ENCODE measurements at places on chromosomes 5 and 9.

DNA sequence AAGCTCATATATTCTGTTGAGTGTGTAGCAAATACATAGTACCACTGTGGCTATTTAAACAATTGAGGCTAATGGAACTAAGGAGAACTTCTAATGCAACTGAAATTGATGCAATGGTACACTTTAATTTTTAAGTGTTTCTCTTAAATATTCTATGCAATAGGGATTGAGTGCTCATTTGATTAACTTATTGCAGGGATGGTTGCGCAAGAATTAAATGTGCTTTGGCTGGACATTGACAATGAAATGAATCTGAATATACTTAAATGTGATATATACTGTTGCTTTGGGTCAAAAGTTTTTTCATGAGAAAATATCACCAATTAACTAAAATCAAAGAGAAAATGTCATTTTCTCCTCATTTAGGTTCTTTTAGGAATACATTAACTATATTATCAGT lies 227.1 kb downstream of the ARL15 start:
- DNase-seq: no peak

- DNase-seq: peak; percentile 58
Measured at GRCh38 chr5:172939611-172940267, 19.5 kb upstream of the RPL26L1 start.

GRCh38 chr9:18720691-18721090 lies 246.7 kb downstream of the ADAMTSL1 start:
- DNase-seq: no peak

GRCh38 chr5:42912184-42912798 lies 100.6 kb upstream of the SELENOP start:
- peak; percentile 36 for DNase-seq

DNA sequence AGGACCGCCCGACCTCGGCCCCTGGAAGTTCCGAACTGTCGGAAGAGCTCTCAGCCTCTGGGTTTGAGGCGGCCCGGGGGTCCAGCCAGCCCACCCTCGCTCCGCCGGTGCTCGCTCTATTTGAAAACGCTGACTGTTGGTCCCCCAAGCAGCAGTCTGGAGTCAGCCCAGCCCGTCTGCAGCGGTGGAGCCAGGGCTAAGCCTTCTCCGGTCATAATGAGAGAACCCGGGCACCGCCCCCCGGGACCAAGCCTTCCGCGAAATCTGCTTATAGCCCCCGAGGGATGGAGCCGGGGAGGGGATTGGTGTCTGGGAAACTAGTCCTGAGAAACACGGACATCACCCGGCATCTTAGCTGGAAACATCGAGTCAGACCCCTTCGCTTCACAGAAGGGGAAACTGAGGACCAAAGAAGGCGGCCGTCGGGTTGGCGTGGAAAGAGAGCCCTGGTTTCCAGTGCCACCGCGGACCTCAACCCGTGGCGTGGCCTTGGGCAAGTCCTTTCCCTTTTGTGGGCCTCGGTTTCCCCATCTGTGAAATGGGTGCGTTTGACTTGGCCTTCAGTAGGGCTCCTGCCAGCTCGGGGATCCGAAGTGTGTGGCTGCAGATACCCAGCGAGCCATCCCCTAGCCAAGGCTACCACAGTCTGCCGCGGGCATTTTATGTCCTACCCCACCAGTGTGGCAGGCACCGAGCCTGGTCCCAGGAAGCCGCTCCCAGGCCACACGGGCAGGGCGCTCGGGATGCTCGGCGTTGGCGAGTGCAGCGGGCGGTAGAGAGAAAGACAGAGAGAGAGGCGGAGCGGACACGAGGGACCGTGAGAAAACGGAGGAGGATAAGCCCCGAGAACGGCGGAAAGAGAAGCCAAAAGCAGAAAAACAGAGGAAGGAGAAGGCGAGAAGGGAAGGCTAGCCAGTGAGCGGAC lies 857 bp downstream of the ADAM19 start:
- DNase-seq: no peak

GRCh38 chr9:131500939-131501541 lies 1.7 kb upstream of the POMT1 start:
- no peak for DNase-seq

GRCh38 chr5:154653418-154653763 lies 101.8 kb upstream of the LARP1 start:
- no peak for DNase-seq

DNA sequence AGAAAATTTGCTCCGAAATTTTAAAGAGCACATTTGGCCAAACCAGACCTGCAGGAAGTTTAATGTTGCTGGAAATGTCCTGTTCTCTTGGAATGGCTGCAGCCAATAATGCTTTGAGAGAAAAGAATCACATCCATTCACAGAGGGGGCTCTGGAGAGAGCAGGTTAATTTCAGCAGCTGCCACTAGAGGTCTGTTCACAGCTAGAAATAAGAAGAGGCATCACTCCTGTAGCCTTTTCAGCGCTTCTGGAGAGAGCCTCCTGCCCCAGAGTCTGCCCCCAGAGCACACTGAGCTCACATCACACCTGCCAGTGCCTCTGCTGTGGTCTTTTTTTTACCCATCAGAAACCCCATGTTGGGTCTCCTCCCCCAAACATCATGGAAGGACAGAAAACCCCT lies 124.8 kb upstream of the RAD23B start:
- no peak for DNase-seq

DNA sequence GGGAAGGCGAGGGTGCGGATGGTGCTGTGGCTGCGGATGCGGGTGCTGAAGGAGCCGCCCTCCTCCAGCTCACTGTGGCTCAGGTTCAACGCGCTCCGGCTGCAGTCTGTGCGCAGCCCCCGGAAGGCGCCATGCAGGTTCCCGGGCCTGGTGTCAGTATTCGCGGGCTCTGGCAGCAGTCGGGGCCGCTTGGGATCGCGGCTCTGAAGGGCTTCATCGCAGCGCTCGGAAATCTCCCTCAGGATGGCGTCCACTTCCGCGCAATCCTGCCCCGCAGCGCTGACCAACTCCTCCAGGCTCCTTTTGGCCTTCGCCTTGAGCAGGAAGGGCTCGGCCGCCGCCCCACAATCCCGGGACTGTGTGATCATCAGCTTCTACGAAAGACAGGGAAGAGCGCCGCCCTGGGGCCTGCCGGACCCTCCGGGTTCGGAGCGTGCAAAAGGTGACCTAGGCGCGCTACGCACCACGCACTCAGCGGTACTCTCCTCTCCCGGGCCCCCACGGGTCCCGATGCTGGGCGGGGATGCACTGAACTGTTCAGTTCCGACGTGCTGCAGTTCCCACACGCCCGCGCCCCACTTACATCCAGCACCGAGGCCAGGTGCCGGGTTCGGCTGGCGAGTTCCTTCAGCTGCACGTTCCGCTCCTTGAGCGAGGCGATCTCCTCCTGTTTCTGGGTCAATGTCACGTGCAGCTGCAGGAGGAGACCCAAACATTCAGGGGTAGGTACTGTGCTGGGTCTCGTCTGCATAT lies 6.5 kb downstream of the MCIDAS start:
- no peak for DNase-seq

Measured in NCI-H1092 (cell line).